GM04504 (cell line): ENCODE measurements at places on chromosomes 3 and 15.

DNA sequence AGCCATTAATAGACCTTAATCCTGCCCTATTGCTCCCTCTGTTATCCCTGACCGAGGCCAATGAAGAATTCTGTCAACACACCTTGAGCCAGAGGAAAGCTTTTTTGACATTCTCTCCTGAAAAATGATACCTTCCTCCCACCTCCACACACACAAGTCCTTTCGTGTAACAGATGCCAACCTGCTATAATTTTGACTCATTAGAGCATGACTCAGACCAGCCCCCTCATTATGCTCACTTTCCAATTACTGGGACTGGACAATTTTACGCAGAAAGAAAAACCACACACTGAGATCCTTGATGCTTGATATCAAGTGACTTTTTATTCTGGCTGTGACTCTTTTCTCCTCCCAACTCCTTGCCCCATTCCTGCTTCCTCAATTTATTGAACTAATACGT lies 50.9 kb downstream of the LSAMP start:
- DNase-seq: no peak

DNA sequence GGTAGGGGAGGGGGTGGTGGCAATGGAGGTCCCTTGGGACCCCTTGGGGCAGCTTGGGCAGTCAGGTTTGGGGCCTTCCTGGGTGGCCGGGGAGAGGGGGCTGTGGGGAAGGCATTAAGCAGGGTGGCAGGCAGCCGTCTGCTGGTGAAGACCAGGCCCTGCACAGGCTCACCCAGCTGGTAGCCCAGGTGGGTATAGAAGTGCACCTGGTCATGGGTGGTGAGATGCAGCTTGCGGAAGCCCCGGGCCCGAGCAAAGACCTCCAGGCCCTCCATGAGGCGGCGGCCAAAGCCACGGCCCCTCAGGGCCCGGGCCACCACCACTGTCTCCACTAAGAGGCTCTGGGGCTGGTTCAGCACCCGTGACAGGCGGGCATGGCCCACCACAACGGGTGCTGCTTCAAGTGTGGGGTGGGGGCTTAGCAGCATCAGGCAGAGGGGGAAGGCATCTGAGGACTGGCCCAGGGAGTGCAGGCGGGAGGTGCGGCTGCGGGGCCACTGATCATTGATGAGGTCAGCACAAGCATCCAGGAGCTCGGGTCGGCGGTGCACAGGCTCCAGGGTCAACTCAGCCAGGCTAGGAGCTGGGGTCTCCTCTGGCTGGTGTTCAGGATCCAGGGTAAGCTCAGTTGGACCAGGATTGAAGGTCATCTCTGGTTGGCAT lies 2.4 kb downstream of the HYAL3 start:
- DNase-seq: no peak

GRCh38 chr15:68386587-68387288 lies 45.2 kb downstream of the ITGA11 start:
- DNase-seq: no peak

- no peak for DNase-seq
Measured at GRCh38 chr3:187888701-187889100, 143.4 kb upstream of the BCL6 start.

- no peak for DNase-seq
Measured at GRCh38 chr3:99780749-99781148, 36.9 kb upstream of the CMSS1 start.

GRCh38 chr15:67065531-67066005 lies at the start of gene SMAD3:
Gene SMAD3 (plus strand): TSS chr15:67065602. CDS start chr15:67066155, 553 bp downstream.
- DNase-seq: peak; percentile 90

- no peak for DNase-seq
Measured at GRCh38 chr3:153928851-153929250, 192.3 kb upstream of the ARHGEF26 start.

- DNase-seq: no peak
Measured at GRCh38 chr3:38133557-38134405, 3.1 kb downstream of the ACAA1 start.

- no peak for DNase-seq
Measured at GRCh38 chr15:96323319-96324145, 7.0 kb upstream of the NR2F2 start.

GRCh38 chr15:45180201-45180600 lies 7.6 kb downstream of the SHF start:
- DNase-seq: no peak

GRCh38 chr3:138023754-138024153 lies 13.8 kb downstream of the CLDN18 start:
- DNase-seq: no peak

DNA sequence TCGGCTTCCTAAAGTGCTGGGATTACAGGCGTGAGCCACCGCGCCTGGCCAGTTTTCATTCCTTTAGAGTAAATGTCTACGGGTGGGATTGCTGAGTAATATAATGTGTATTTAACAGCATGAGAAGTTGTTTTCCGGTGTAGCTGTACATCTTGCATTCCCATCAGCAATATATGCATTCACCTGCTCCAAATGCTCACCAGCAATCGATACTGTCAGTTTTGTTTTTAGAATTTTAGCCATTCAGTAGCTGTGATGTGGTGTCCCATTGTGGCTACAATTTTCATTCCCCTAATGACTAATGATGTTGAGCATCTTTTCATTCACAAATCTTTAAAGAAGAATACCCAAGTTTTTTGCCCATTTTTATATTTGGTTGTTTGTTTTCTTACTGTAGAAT lies 134.8 kb upstream of the RGMA start:
- DNase-seq: no peak

DNA sequence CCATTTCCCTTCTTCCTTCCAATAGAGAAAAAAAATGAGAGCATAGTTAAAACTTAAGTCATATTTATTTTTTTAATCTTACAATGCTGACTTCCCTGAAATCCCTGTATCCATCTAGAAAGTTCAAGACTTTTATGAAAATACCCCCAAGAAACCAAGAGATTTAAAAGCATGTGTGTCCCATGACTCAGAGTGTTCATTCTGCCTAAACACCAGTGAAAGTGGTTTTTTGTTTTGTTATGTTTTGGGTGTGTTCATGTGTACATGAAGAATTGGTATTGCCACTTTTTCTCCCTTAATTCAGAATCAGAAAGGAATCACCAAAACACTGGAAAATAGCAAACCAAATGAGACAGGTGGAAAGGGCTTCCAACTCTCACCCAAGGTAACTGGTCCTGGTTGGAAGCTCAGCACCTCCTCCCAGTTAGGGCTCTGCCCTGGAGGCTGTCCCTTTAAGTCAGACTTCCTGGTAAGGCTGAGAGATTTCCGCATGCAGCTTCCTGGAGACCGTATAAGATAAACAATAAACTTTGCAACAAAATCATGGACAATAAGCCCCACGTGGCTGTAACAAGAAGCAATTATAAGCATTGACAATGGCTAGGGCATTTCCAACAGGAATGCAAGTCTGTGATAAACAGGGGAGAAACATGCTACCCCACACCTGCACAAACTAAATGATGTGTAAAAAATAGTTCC lies 121.9 kb upstream of the ARHGEF3 start:
- no peak for DNase-seq

DNA sequence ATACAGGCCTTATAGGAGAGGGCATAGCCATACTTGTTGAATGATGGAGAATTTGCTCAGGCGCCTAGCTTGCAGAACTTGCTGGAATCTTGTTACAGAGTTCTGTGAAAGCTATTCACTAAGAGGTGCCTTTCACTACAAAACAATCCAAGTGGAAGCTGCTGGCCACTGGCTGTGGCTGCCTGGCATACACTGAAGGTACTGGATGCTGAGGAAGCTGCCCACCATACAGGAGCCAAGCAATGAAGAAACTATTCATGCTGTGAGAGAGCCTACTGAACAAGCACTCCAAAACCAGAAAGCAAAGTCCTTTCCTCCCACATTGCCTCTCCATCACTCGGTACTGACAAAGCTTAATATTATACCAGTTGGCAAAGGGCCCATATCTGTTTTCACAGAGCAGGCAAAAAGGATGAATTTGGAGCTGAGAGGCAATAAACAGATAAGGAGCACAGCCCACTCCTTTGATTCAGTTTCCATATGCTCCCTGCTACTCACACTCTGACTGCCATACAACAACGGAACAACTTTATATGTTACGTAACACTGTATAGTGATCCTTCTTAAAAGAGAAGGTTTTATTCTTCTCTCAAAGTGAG lies 192.6 kb upstream of the ALCAM start:
- no peak for DNase-seq

- DNase-seq: no peak
Measured at GRCh38 chr15:65777053-65777452, 15.0 kb downstream of the DENND4A start.

GRCh38 chr15:47265686-47266085 lies 451.6 kb upstream of the SEMA6D start:
- DNase-seq: no peak

- DNase-seq: no peak
Measured at GRCh38 chr3:33030802-33031201, 66.1 kb downstream of the GLB1 start.

DNA sequence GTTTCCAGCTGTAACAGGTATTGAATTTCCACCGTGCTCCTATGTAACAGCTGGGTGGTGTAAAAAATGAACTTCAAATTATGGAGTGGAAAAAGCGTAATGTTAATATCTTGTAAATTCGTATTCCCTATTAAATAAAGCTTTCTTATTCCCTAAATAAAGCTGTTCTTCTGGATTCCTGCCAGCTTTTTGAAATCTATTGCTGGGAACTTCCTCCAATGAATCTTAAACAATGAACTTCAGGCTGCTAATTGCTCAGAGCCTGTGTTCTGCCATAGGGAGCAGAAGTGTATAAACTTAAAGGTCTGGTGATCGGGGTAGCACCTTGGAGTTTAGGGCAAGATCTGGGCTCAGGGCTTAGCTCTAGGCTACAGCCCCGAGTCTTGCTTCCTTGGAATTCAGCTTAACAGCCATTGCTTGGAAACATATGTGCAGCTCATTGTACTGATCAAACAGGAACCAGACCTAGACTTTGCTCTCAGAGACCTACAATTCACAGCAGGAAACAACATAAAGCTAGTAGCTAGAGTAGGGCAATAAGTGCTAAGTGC lies 1.4 kb downstream of the ARL14 start:
- DNase-seq: no peak

GRCh38 chr3:86930181-86930580 lies 60.8 kb downstream of the VGLL3 start:
- DNase-seq: no peak

DNA sequence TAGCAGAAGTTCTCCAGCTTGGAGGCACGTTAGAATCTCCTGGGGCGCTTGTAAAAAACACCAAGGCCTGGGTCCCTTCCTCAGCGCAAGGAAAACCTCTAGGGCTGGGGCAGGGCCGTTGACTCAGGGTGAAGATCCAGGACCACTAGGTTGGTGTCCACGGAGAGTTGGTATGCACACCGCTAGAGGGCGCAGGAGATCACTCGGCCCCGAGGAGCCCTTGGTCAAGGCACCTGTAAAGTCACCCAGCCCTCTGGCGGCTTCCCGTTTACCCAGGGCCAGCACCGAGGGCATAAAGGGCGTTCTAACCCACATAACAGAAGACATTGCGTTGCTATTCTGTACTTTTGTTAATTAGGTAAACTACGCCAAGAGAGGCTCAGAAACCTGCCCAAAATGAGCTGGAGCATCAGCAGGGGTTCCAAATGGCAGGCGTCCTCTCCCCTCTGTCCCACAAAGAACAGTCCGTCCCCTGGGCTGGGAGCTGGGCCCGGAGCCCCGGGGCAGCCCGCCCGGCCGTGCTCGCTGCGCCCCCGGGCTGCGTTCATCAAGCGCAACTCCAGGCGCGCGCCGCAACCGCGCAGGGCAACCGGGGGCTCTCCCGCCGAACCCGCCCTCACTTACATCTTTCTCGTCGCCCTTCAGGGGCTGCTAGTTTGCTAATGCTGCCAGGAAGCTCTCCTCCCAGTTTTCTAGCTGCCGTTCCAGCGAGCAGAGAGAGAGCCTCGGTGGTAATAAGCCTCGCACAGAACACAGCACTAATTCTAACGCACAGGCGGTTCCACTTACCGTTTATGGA lies 332.1 kb downstream of the ARRDC4 start:
- DNase-seq: no peak

DNA sequence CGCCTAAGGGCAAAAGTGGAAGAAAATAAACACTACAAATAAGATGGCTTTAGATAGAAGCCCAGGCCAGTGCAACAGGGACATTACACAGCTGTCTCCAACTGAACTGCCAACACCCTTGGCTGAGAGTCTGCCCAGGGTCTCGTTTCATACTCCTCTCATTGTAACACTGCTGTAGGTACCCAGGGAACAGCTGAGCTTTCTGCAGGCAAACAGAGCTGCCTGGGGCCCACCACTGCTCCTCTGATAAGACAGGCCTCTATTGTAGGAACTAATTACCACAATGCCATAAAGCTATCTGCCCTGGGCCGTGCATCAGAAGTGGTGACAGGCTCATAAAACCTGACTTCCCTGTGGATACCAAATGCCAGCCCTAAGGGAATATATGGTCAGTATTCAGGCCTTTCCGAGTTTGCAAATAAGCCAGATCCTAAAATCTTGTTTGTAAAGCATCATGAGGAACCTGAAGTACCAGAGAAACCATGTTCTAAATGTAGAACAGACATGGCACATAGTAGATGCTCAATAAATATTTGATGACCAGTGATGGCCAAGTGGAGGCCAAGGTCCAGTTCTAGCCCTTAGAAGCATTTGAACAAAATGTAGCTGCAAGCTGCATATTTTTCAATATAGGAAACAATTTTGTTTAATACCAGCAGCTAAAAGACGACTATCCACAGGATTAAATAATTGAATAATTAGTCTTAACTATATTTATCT lies 84.3 kb upstream of the NEO1 start:
- no peak for DNase-seq

GRCh38 chr15:70432924-70433495 lies 330.3 kb downstream of the UACA start:
- no peak for DNase-seq

- no peak for DNase-seq
Measured at GRCh38 chr3:24405057-24405456, 89.6 kb downstream of the THRB start.

DNA sequence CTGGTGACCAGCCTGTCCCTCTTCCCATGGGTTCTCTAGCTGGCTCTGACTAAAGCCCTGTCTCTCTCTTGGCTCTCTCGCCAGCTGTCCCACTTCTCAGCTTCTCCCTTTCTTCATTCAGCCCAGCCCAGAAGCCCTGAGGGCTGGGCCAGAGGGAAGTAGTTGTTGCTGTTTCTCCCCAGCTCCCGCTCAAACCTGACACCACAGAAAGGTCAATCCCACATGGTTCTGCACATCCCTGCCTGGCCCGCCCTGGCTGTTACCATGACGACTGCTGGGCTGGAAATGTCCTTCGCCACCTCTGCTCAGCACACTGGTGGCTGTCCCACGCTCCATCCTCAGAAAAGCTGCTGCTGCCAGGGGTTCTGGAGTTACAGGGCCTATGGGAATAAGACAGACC lies 25.9 kb downstream of the CCDC32 start:
- no peak for DNase-seq

GRCh38 chr15:76196269-76197231 lies 114.7 kb downstream of the ETFA start:
- DNase-seq: peak; percentile 84

DNA sequence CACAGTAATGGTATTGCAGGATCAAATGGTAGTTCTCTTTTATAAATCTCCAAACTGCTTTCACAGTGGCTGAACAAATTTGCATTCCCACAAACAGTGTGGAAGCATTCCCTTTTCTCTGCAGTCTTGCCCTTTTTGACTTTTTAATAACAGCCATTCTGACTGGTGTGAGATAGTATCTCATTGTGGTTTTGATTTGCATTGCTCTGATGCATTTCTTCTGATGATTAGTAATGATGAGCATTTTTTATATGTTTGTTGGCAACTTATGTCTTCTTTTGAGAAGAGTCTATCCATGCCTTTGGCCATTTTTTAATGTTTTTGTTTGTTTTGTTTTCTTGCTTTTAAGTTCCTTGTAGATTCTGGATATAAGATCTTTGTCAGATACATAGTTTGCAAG lies 316.1 kb upstream of the TMCO5A start:
- no peak for DNase-seq

- DNase-seq: no peak
Measured at GRCh38 chr3:151877269-151877668, 3.8 kb downstream of the SUCNR1 start.
